ENCODE measurements at places on chromosomes 6 and 20.

DNA sequence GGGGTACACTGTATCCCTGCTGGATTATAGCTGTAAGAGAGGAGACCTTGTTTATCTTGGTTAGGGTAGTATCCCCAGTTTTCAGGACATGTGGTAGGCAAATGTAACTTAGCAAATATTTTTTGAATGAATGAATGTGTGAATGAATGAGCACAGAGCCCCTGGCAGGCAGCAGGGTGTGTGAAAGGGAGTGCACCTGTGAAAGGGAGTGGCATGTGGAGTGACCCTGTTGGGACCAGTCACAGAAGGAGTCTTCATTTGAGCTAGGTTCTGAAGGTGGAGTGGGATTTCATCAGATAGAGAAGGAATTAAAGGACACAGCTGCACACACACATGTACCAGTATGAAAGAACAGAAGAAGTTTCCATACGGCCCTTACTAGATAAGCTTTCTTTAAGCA lies 4.9 kb downstream of the SMAP1 start:
- no peak for DNase-seq

DNA sequence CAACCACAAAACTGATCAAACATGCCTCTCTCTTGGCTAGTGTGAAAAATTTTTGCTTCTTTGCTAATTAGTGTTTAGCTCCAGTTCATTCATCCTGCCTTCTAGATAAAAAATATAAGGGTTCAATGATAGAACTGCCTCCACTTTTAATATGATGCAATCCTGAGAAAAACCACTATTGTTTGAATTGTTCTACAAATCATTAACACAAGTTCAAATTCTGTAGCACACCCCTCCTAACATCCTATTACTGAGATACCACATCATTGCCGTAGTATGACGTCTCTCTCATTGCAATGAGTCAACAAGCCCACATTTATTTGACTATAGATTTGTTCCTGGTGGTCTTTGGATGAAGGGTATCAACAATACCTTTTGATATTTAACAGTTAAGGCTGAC lies 365.8 kb upstream of the OPRM1 start:
- no peak for DNase-seq

DNA sequence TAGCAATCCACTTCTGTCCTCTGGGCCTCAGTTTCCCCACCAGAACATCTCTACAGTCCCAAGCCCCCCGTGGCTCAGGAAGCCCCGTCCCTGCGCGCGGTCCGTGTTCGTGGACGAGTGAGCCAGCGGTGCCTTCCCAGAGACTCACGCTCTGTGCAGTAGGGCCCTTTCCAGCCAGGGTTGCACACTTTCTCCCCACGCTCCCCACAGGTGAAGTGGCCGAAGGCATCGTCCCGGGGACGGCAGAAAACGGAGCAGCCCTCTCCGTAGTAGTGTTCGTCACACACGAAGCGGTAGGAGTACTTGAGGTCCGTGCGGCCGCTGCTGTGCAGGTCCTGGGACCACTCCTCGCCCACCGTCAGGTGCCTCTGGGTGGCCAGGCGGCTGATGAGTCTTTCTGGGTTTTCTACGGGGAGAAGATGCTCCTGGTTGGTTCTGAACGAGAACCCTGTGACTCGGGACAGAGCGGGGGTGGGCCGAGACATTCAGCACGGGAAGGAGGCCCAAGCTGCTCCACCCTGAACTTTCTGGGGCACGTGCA lies 2.7 kb downstream of the DLL1 start:
- peak; percentile 72 for DNase-seq

DNA sequence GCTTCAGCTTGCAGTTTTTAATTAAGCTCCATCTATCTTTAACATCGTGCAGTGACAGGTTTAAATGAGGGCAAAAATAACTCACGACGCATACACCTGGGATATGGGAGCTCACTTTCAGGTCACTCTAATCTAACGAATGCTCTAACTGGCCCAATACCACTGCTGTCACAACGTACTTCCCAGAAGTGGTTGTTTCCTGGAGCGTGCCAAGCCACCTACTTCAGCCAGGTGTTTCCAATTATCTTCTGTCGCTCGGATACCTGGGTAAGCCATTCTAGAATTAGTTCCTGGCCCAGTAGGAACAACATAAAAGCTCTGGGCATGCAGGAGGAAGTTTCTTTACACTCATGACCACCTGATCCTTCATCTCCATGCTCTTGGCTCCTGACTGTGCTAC lies 147.4 kb downstream of the FOXC1 start:
- DNase-seq: no peak

- DNase-seq: no peak
Measured at GRCh38 chr6:52493669-52494068, 73.5 kb downstream of the EFHC1 start.

Data from coronary artery (tissue), 2 donors.